IMR-90 (cell line): ENCODE measurements at places on chromosomes 16 and 17. TPM values are rescaled to one million over a fixed set of nuclear protein-coding genes. Genes with fewer than 3 reads are reported as not detected.

Gene PERCC1
- total RNA-seq, result not detected in 2 replicates

Gene C16orf89
- 0.18 TPM in 1 of 2 replicates, not detected in the other for total RNA-seq

Gene KAT8
- total RNA-seq, result 18.9 and 19.4 TPM in 2 replicates

Gene SRL
- under 0.01 TPM in 1 of 2 replicates, not detected in the other for total RNA-seq

Gene KLHL10
- under 0.01 and 0.18 TPM in 2 replicates for total RNA-seq

Gene DRC3
- total RNA-seq, result 0.28 and 0.72 TPM in 2 replicates

Gene LAT
- 0.18 TPM in 1 of 2 replicates, not detected in the other for total RNA-seq

Gene PRAC2
- not detected in 2 replicates for total RNA-seq

Gene ASGR2
- not detected in 2 replicates for total RNA-seq

Gene ABCC3
- 2.2 and 3.2 TPM in 2 replicates for total RNA-seq

Gene NPTX1
- 20.8 and 23.3 TPM in 2 replicates for total RNA-seq

Gene MED31
- 5.6 and 8.1 TPM in 2 replicates for total RNA-seq

Gene TMEM235
- total RNA-seq, result not detected in 2 replicates

Gene RGS11
- total RNA-seq, result under 0.01 TPM in 2 replicates

Gene MT1B
- total RNA-seq, result not detected in 2 replicates

Gene P2RX1
- not detected in 2 replicates for total RNA-seq

Gene GGT6
- not detected in 2 replicates for total RNA-seq

Gene KRT9
- total RNA-seq, result not detected in 2 replicates

Gene MYH13
- not detected in 2 replicates for total RNA-seq

Gene NSRP1
- 3.4 and 5.8 TPM in 2 replicates for total RNA-seq

Gene MGAT5B
- total RNA-seq, result 0.54 and 0.56 TPM in 2 replicates

Gene EFNB3
- 0.54 and 0.56 TPM in 2 replicates for total RNA-seq
